ENCODE measurements at places on chromosomes 7 and 10.

DNA sequence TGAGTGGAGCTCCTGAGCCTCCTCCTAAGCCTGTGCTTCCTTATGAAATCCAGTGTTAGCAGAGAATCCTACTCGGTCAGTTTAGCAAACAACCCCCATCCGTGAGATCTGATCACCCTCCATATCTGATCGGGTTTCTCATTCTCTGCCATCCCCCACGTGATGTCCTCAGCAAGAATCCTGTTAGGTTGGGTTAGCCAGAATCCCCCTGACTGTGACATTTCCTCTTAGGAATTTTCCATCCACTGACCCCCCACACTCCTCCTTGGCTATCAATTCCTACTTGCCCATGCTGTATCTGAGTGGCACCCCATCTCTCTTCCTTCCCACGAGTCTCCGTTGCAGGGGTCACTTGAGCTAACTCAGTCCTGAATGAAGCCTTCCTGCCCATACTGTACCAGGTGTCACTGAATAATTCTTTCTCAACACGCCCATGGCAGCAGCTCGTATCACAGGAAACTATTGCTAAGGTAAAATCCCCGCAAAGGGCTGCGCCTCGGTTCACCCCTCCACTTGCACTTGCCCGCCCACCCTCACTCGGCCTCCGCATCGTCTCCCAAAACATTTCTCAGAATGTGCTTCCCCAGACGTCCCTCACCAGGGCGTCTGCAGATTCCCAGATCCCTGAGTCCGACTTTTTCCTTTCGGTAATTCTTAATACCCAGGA lies 44.1 kb downstream of the MYOF start:
- DNase-seq: no peak

- DNase-seq: no peak
Observed at GRCh38 chr10:95306318-95306650, 15.5 kb upstream of the PDLIM1 start.

GRCh38 chr7:132030883-132031282 lies 474.5 kb upstream of the PODXL start:
- no peak for DNase-seq

GRCh38 chr7:148684289-148684830 lies 14.3 kb upstream of the CUL1 start:
- DNase-seq: no peak

GRCh38 chr7:1466524-1467271 lies 7.4 kb upstream of the MICALL2 start:
- no peak for DNase-seq

- DNase-seq: no peak
Observed at GRCh38 chr7:128304212-128304611, 39.5 kb downstream of the RBM28 start.

- DNase-seq: no peak
Observed at GRCh38 chr10:130817046-130817624, 494.4 kb downstream of the TCERG1L start.

GRCh38 chr7:51303142-51303525 lies 13.5 kb downstream of the COBL start:
- DNase-seq: no peak

DNA sequence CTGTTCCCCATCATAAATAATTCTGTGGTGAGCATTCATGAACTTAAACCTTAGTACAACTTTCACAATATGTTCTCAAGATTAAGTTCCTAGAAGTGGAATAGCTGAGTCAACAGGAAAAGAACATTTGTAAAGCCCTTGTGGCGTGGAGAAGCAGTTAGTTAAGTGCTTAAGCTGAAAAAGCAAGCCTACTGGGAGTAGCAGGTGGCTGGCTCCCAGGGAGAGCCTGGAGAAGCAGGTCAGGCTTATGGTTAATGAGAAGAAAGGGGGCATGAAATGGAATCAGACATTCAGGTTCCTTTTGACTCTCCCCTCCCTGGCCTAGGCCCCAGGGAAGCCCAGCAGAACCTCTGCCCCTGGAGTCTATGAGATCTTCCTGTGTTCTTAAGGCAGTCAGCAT lies 35.3 kb downstream of the VSTM4 start:
- DNase-seq: peak; percentile 12

DNA sequence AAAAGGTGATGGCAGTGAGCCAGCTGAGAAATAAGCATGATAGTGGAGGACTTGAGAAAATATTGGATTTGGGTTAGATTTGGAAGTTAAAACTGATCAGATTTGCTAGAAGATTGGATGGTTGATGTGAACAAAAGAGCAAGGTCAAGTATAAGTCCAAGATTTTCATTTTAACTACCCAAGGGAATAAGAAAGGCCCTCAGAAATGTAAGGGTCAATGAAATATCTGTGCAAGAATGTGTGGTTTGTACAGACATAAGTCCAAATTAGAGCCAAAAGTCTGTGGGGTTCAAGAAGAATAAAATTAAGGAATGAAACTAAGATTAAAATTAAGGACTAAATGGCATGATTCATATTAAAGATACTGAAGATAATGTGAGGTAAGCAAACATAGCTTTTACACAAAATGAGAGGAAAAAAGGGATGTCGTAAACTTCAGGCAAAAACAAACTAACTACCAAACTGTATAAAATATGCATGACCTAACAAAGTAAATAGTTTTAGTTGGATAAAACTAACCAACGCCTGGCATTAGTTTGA lies 78.4 kb upstream of the CACNA2D1 start:
- DNase-seq: no peak

DNA sequence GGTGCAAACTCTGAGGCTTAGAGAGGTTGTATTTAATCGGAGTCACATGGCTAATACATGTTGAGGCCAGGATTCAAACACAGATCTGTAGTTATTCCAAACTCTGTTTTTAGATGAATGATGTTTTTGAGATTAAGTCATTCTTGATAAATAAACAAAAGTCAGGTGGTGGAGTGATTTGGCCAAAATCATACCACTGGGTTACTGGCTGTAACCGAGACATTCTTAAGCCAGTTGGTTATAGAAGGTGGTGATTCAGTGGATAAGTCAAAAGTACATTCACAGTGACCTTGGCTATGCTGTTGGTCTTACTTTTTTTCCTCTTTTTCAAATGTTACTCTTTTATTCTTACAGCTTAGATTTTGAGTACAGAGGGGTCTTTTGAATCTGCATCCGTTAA lies 361.4 kb downstream of the KIF20B start:
- no peak for DNase-seq

DNA sequence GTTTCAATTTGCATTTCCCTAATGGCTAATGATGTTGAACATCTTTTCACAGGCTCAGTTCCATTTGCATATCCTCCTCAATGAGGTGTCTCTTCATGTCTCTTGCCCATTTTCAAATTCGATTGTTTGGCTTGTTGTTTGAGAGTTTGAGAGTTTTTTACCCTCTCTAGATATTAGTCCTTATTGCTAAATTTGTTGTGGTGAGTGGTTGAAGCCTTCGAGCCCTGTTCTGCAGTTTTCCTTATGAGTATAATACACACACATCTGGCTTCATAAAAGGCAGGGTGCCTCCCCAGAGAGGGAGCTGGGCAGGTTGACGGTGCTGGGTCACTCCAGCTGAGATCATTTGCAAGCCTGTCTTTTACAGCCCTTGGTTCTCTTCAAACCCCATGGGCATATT lies 65.1 kb downstream of the RGS10 start:
- no peak for DNase-seq
